HAP-1 (cell line): ENCODE measurements at places on chromosomes 13 and 19.

GRCh38 chr13:49132479-49133002 lies 87.6 kb upstream of the MLNR start:
- DNase-seq, result no peak

- no peak for DNase-seq
These were observed 358.1 kb downstream of the ENOX1 start for GRCh38 chr13:43428545-43429296.

GRCh38 chr13:113897161-113897560 lies 33.3 kb upstream of the GAS6 start:
- no peak for DNase-seq

GRCh38 chr19:33208371-33208895 lies 14.3 kb downstream of the LRP3 start:
- DNase-seq, result no peak

DNA sequence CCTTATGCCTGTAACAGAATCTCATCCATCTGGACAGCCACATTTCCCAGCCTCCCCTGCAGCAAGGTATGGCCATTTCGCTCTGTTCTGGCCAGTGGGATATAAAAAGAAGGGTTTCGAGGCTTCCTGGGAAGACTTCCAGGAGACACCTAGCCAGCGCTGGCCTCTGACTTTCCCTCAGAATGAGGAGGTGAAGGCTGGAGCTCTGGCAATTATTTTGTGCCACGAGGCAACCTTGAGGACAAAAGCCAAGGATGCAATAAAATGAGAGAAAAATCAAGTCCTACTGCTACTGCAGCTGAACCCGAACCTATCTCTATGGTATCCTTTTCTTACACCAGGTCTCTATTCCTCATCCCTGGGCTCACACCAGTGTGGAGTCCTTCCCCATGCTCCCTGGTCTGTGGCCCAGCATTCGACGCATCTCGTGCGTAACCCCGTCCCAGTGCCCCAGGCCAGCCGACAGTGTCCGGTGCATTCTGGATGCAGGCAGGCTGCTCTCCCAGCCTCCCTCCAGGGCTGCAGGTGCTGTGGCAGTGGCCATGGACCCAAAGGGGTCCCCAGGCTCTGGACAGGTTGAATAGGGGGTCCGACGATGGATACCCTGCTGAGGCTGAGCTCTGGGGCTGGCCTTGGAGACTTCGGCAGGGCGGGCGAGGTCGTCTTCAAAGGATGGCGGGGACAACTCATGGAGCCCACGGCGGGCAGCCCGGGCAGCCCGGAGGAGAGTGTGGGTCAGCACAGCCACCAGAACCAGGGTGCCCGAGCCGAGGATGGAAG lies 12.2 kb downstream of the TMEM221 start:
- DNase-seq, result no peak
